ENCODE measurements at places on chromosomes 5 and 9. TPM values are rescaled to one million over a fixed set of nuclear protein-coding genes. Genes with fewer than 3 reads are reported as not detected.

GRCh38 chr9:136084063-136084944, 10.8 kb downstream of the NACC2 start:
- DNase-seq, result no peak

DNA sequence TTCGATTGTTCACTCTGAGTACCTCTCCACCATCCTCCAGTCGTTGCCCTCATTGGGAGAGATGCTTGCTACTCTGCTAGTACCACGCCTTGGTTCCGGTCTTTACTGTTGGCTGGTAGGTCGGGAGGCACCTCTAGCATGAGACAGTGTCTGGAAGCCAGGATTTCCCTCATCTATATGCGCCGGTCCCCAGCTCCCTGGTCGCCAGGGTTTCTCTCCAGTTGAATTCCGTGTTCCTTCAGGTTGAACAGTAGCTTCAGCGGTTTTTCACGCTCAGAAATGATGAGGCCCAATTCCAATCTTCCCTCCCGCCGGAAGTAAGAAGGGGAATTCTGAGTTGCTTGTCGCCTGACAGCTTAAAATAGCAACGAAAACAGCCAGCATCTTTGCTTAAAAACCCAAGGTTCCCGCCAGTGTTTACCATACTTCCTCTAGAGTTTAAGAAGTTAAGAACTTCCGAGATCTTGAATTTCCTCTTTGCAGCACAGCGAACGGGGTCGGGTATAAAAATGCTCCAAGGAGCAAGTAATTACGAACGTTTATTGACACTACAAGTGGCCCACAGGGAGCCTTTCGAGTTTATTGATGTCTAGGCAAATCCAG, 1.3 kb upstream of the ST8SIA4 start:
- DNase-seq, result peak; percentile 20

- peak; percentile 80 for DNase-seq
Observed at GRCh38 chr9:35538361-35539234, 48.7 kb downstream of the RUSC2 start.

DNA sequence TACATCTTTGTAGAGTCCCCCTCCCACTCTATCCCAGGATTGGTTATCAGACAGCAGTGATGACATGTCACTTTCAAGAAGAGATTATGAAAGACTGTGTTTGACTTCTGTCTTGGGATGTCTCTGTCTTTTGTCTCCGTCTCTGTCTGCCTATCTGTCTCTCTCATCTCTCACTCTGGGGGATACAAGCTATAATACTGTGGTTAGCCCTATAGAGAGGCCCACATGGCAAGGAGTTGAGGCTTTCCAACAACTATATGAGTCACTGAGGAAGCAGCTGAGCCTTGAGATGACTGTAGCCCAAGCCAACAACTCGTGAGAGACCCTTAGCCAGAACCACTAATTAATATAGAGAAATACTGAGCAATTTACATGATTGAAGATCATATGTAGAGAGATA, 284.8 kb downstream of the PDE4D start:
- no peak for DNase-seq

- DNase-seq, result peak; percentile 97
Observed at GRCh38 chr9:134455934-134456755, 129.9 kb downstream of the RXRA start.

DNA sequence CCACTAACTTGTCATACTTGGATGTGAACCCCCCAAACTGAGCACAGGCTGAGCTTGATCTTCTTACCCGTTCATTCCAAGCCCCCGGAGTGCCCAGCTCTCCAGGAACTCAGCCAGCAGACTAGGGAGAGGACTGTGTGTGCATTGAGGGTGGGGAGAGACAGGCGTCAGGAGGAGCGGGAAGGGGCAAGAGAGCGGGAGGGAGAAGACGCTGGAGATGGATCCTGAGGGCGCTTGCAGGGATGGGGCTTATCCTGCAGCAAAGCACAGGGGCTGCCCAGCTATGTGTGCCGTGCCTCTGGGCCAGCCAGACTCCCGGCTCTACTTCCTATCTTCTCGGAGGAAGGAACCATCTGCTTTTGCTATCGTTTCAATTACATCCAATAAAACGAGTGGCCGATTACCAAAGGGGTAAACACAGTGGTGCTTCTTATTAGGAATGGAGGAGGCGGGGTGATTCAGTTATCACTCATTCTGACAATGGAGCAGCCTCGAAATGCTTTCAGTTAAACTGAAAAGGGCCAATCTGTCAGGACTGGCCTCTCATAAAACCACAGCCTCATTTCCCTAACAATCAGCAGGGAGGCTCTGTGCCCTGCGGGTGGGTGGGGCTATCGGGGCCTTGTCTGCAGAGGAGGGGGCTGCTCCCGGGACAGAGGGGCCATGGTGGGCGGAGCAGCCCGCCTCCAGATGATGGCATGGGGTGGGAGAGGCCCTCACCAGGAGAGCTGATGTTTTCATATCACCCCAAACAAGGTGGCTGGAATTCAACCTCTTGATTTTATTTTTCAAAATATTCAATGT, 168.2 kb downstream of the DAB2IP start:
- peak; percentile 37 for DNase-seq

DNA sequence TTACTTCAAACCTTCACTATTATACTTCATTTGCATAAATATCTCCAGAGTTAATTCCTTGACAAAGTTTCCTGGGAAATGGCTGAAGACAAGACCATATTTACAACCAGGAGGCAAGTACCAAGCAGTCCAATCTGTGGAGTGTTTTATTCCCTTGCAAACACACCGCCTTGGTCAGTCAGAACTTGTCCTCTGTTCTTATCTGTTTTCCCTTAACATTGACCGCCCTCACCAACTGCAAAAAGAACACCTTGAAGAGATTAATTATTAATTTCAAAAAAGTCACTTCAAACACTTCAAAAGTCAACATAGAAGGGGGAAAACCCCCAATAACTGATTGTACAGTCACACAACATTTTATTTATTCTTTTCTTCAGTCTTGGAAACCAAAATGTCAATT, 269.0 kb upstream of the RGMB start:
- no peak for DNase-seq

GRCh38 chr9:105264380-105264779, 19.9 kb downstream of the SLC44A1 start:
- no peak for DNase-seq

DNA sequence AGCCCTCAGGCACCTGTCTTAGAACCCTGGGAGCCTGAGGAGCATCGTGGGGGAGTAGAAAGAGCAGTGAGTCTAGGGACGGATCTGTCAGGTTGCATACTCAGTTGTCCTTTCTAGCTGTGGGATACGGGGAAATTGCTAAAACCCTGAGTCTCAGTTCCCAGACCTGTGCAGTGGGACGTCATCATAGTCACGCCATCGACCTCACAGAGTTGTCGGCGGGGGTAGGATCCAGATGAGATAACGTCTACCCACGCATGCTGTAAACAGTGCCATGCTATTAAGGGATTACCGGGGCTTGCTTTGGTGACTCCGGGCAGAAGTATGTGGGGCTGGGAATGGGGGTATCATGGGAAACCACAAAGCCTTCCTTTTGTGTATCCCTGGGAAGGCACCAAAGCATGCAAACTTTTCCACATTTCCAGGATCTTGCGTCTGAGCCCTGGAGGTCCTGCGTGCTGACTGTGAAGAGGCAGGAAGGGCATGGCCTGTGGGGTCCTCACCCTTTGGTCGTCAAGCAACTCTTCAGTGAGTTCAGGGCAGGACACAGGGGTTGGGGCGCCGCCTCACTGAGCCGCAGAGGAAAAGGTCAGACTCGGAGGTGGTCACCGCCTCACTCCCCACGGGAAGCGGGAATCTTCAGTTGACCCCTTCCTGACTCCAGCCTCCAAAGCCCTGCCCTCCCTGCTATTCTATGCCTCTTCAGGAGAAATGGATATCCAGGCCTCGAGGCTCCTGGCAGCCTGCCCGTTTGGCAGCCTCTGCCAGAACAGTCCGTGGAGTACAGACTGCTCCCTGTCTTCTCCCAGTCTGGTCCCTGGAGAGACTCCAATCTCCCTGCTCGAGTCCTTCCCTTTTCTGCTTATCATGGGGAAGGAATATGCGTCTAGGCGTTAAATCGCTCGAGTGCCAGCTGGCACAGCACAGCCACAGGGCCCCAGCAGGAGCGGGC, 186.8 kb upstream of the KLF9 start:
- peak; percentile 91 for DNase-seq

DNA sequence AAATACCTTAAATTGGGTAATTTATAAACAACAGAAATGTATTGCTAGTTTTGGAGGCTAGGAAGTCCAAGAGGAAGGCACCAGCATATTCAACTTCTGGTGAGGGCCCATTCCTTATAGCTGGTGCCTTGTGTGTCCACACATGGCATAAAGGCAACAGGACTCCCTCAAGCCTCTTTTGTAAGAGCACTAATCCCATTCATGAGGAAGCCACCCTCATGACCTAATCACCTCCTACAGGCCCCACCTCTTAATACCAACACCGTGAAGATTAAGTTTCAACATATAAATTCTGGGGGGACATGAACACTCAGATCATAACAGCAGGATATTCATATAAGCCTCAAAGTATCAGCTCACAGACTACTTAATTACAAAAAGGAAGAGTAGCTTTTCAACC, 4.0 kb upstream of the PLAC8L1 start:
- DNase-seq, result no peak

GRCh38 chr5:156396830-156397081, 69.8 kb downstream of the SGCD start:
- no peak for DNase-seq

DNA sequence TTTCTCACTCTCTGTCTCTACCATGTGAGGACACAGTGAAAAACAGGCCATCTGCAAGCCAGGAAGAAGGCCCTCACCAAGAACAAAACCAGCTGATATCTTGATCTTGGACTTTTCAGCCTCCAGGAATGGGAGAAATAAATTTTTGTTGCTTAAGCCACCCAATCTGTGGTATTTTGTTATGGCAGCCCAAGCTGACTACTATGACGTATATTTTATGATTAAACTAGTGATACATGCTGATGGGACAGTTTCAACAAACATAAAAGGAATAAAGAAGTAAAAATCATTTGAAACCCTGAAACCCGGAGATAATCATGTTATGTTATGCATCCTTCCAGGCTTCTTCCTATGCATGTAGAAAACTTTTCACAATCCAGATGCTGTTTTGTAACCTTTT, 71.5 kb upstream of the ERBIN start:
- no peak for DNase-seq

- DNase-seq, result no peak
Observed at GRCh38 chr5:77218263-77218662, 7.8 kb downstream of the PDE8B start.

DNA sequence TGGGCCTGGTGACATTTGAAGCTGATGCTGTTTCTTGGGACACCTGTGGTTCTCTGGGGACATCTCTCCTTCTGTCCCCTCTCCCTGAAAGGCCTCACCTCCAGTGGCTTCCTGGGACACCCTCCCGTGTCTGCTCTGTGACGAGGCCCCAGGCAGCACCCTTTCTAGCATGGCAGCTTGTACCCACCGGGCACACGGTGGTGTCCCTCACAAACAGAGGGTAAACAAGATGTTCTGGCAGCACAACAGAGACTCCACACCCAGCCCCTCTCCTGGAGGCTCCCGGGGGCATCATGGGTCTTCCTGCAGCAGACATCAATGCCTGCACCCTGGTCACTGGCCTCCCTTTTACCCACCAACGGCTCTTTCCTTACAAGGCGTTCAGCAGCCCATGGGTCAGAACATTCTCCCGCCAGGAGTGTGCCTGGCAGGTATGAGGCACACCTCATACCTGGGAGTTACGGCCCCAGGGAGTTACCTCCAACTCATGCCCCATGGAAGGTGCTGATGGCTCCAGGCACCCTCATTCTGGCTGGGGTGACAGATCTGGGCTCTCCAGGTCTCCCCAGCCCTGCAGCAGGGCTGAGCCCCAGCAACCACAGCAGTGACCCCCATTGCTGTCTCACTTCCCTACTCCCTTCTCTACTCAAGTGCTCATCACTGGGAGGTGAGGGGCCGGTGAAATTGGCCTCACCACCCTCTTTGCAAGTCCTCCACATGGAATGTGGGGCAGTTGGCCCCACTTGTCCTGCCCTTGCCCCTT, 51.1 kb downstream of the BARX1 start:
- no peak for DNase-seq

- DNase-seq, result peak; percentile 91
Observed at GRCh38 chr5:112146323-112147226, 272.5 kb downstream of the EPB41L4A start.

DNA sequence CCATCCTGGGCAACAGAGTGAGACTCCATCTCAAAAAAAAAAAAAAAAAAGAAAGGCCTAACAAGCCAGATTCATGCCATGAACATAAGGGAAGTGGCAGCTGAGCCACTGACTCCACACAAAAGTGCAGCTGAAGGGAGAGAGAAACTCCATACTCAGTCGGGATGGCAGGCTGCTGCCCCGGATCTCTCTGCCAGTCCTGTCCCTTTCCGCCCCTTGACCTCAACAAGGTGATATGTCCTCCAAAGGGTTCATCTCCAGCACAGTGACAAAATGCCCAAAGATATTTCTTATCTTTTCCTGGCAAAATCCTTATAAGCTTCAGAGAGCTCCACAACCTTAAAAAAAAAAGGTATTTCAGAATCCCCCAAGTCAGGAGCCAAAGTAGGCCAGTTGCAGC, 52.6 kb downstream of the ABCA1 start:
- DNase-seq, result no peak

GRCh38 chr5:160280384-160281095, 31.8 kb downstream of the CCNJL start:
- no peak for DNase-seq

DNA sequence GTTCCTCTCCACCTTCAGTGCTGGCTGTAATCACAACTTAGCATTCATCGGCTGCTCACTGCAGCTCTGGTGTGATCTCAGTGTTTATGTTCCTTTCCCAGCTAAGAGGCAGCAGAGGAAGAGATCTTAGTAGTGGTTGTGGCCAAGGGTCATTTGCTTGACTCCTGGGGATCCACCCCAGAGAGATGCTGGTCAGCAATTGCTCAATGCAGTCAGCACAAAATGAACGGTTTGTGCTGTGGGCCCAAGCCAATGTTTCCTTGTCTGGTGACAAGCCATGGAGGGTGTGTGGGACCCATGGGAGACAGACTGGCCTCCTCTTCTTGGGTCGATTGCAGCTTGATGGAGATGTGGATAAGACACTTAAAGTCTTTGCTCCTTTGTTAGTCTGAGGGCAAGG, 16.1 kb upstream of the FRMD3 start:
- no peak for DNase-seq

DNA sequence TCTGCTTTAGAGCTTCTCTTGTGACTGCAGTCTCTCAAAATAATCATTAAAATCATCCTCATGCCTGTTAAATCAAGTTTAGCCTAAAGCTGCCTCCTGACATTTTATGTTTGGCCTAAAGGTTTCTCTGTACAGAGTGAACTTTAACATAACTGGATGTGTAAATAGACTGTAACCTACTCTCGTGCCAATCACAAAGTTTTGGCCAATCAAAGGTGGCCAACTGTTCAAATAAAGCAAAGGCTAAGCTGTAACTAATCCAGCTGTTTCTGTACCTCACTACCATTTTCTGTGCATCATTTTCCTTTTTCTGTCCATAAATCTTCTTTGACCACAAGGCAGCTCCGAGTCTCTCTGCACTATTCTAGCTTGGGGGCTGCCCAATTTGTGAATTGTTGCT, 86.2 kb downstream of the GCNT1 start:
- no peak for DNase-seq

The CNTLN gene
- total RNA-seq, result 20.5 TPM

The UNC13B gene
- 33.0 TPM for total RNA-seq

The GOLPH3 gene
- 64.6 TPM for total RNA-seq

The SH3RF2 gene
- 14.3 TPM for total RNA-seq

The PCDHB13 gene
- total RNA-seq, result 4.4 TPM

The JMY gene
- 26.3 TPM for total RNA-seq

The SPINK7 gene
- total RNA-seq, result not detected

The SCGB3A1 gene
- 16.5 TPM for total RNA-seq

The CFAP157 gene
- not detected for total RNA-seq

The KCNMB1 gene
- 0.41 TPM for total RNA-seq

The NDUFS6 gene
- total RNA-seq, result 51.6 TPM

The BASP1 gene
- total RNA-seq, result 36.0 TPM

The TERT gene
- total RNA-seq, result 0.21 TPM

The INSL6 gene
- not detected for total RNA-seq

The CACNA1B gene
- 0.41 TPM for total RNA-seq

The DRD1 gene
- total RNA-seq, result 0.21 TPM
